Renal cortex interstitium (tissue), 15 donors: ENCODE measurements at places on chromosomes 5 and 9.

GRCh38 chr5:40831346-40832210 lies 3.4 kb downstream of the RPL37 start:
- DNase-seq: no peak

DNA sequence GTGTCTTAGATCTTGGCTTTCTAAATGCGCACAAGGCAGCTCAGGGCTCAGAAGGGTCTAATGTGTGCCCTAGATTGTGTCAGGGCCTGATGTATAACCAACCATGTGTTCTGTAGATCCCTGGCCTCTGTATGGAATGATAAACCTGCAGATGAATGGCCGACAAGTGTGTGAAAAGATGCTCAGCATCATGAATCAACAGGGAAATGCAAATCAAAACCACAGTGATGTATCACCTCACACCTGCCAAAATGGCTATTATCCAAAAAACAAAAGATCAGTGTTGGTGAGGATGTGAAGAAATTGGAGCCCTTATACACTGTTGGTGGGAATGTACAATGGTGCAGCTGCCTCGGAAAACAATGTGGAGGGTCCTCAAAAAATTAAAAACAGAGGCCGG lies 489.8 kb downstream of the SEMA5A start:
- no peak for DNase-seq

- DNase-seq: no peak
Measured at GRCh38 chr5:168972731-168973130, 328.2 kb downstream of the SLIT3 start.

DNA sequence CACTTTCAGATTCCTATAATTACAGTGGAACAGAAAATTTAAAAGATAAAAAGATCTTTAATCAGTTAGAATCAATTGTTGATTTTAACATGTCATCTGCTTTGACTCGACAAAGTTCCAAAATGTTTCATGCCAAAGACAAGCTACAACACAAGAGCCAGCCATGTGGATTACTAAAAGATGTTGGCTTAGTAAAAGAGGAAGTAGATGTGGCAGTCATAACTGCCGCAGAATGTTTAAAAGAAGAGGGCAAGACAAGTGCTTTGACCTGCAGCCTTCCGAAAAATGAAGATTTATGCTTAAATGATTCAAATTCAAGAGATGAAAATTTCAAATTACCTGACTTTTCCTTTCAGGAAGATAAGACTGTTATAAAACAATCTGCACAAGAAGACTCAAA lies 29.5 kb downstream of the ZFYVE16 start:
- DNase-seq: no peak

DNA sequence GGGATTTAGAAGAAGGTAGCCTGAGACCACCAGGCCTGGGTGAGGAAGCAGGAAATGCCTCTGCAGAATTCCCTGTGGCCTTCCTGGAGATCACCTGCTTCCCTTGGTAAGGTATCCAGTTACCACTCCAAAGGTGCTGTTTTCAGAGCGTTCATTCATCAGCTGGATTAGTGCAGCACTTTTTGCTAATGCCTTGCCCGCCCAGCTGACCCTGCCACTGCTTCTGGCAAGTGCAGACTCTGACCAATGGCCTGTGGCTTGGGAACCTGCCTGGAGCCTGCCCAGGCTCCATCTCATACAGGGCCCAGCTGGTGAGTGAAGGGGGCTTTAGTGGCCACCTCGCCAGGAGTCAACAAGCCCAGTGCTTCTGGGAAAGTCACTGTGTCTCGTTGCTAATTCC lies 48.6 kb downstream of the FOXI1 start:
- DNase-seq: no peak

- no peak for DNase-seq
Measured at GRCh38 chr9:134965411-134965810, 47.7 kb upstream of the FCN1 start.

GRCh38 chr5:135032695-135032998 lies 1.4 kb downstream of the PITX1 start:
- no peak for DNase-seq

DNA sequence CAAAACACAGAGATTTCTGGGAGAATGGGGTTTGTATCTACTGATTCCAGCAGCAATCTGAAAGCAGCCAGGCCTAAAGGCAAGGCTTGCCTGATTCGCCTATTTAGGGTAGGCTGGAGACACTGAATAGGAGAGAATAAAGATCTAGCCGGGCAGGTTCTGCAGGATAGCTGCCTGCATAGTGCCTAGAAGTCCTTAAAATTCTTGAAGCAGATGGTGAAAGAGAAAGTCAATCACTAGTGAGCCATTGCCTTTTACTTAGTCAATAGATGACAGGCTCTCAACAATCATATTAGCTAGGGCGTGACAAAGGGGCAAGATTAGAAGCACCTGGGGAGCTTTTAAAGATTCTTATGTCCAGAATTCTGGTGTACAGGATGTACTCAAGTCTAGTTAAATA lies 522.7 kb downstream of the HTR1A start:
- no peak for DNase-seq

- no peak for DNase-seq
Measured at GRCh38 chr9:33466565-33467495, 6.9 kb downstream of the NOL6 start.

GRCh38 chr9:83582029-83582428 lies 40.9 kb upstream of the IDNK start:
- no peak for DNase-seq

GRCh38 chr5:56454219-56454862 lies 221.2 kb upstream of the ANKRD55 start:
- DNase-seq: no peak

GRCh38 chr9:125763394-125763801 lies 16.2 kb downstream of the PBX3 start:
- DNase-seq: no peak
